ENCODE measurements at places on chromosomes 3 and 15.

DNA sequence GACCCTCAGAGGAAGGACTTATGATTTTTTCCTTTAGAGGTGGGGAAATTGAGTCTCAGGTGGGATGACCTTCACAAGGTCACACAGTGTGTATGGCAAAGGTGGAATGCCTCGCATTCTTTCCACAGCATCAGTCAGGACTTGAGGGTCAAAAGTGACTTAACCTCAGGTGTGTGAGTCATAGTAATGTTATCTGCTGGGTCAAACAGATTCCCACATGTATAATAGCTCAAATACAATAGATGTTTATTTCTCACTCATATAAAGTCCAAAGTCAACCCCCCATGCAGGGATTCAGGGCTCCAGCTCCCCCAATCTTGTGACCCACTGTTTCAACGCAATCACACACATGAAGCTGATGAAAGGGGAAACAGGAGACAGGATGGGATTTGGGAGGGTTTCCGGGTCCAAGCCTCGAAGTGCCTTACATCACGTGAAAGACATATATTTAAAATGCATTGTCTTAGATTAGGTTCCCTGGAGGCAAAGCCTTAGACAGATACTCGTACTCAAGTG, 34.0 kb upstream of the CCDC174 start:
- DNase-seq, result no peak
- no peak overlapping the region for H3K4me3 ChIP-seq
- no peak overlapping the region for H3K27ac ChIP-seq
- H3K27me3 ChIP-seq, result peaks cover 11% of the 10 kb centered on the region
- H3K4me1 ChIP-seq, result no peaks in the 10 kb centered on the region

DNA sequence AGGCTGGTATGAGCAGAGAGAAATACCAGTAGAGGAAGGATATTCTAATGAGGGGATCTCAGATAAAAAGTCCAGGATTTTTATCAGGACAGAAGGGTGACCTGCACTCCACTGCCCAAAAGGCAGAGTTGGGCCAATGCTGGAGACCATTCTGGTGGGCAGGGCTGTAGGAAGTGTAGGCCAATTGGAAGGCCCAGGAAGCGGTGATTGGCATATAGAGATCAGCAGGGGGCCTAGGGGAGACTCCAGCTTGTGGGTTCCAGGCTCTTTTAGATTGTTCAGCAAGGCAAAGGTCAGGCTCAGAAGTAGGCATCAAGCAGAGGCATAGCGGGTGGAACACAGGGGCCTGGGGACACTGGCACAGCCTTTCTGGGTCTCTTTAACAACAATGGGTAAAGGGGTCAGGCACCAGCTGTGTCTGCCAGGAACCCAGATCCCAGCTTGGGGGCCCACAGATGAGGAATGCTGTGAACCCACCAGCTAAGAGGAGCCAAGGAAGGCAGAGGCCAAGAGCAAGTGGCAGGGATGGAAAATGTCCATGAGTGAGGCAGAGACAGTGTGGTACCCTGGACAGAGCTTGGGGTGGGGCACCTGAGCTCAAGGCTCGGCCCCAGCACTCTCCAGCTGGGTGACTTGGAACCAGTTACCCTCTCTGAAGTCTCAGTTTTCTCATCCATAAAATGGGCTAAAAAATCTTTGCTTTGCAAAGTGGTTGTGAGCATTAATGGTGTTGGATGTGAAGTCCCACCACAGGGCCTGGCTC, 27.0 kb upstream of the RASGRF1 start:
- H3K27me3 ChIP-seq, result peaks cover 14% of the 10 kb centered on the region
- no peaks in the 10 kb centered on the region for H3K36me3 ChIP-seq
- no peak overlapping the region for H3K27ac ChIP-seq
- no peak for DNase-seq

GRCh38 chr3:44248152-44248551, 6.5 kb downstream of the TOPAZ1 start:
- peaks cover 11% of the 10 kb centered on the region for H3K27me3 ChIP-seq
- no peaks in the 10 kb centered on the region for H3K36me3 ChIP-seq
- H3K27ac ChIP-seq, result no peak overlapping the region
- no peak overlapping the region for H3K4me3 ChIP-seq
- no peaks in the 10 kb centered on the region for H3K4me1 ChIP-seq

DNA sequence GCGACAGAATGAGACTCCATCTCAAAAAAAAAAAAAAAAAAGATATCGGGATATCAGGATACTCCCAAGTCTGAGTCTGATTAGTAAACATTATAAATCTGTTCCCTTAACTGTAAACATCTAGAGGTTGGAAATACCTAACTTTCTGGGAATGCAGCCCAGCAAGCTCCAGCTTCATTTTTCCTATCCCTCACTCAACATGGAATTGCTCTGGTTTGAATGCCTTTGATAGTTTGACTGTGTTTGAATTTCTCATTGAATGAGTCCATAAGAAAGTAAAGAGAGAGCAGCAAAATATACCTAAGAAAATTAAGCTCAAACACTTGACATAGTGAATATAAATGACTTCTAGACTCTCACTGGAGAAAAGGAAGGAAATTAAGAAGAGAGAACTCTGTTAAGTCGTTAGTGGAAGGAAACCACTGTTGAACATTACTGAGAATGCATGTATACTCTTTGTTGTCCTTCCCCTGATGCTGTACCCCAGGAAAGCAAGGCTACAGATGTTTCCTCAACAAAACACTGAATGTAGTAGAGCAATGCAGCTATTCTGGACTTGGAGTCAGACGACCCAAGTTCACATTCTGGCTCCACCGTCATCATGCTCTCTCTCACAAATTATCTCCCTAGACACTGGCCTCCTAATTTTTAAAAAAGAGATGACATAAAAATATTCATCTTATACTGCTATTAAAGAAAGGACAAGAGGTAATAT, 62.4 kb downstream of the CD200 start:
- H3K27me3 ChIP-seq, result no peaks in the 10 kb centered on the region
- DNase-seq, result no peak
- no peaks in the 10 kb centered on the region for H3K36me3 ChIP-seq
- no peak overlapping the region for H3K4me3 ChIP-seq

DNA sequence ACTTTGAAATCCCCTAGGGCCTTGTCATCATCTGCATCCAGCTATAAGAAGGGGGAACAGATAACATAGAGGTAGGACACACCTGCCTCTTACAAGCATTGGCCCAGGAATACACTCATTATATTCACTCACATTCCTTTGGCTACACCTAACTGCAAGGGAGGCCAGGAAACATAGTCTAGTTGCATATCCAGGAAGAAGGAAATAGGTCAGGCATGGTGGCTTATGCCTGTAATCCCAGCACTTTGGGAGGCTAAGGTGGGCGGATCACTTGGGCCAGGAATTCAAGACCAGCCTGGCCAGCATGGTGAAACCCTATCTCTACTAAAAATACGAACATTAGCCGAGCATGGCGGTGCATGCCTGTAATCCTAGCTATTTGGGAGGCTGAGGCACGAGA, 48.8 kb downstream of the GTPBP8 start:
- H3K27ac ChIP-seq, result no peak overlapping the region
- no peaks in the 10 kb centered on the region for H3K4me1 ChIP-seq
- no peak overlapping the region for H3K4me3 ChIP-seq
- H3K27me3 ChIP-seq, result no peaks in the 10 kb centered on the region
- peaks cover 3% of the 10 kb centered on the region for H3K36me3 ChIP-seq

DNA sequence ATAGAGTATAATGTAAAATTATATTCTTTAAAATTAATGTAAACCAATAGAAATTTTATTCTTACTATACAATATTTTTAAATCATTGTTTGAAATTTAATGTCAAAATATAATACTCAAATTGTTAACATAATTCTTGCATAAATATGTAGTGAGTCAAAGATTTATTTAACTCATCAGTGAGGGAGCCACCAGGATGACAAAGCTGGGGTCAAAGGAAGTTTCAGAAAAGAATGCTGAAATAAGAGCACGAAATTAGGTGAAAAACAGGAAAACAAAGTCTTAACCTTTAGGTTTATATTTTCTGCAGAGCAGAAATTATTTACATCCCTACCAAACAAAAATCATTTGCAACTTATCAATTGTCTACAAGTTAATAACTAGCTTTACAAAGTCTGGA, 74.1 kb downstream of the DIPK2A start:
- H3K4me1 ChIP-seq, result no peaks in the 10 kb centered on the region
- H3K4me3 ChIP-seq, result no peak overlapping the region
- no peaks in the 10 kb centered on the region for H3K36me3 ChIP-seq

DNA sequence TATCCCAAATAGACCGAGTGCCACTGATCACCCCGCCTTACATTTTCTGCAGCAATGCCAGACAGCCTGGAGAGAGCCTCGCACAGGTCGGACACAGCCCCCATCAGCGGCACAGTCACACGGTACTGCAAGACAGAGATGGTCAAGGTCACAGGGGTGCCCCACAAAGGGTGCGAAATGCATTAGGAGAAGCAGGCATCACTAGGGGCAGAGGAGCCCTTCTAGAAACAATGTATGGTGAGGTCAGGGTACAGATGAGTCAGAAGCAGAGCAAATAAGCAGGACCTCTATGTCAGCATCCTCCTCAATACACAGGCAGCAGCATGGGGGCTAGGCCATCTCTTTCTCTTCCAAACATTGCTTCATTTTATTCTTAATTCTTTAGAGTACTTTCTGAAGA, 21.5 kb upstream of the C3orf62 start:
- peaks cover 48% of the 10 kb centered on the region for H3K36me3 ChIP-seq
- no peaks in the 10 kb centered on the region for H3K27me3 ChIP-seq
- no peak overlapping the region for H3K27ac ChIP-seq
- DNase-seq, result no peak
- H3K4me1 ChIP-seq, result no peaks in the 10 kb centered on the region

- H3K4me1 ChIP-seq, result peaks cover 5% of the 10 kb centered on the region
- H3K27ac ChIP-seq, result no peak overlapping the region
- peaks cover 1% of the 10 kb centered on the region for H3K27me3 ChIP-seq
- no peak overlapping the region for H3K4me3 ChIP-seq
Observed at GRCh38 chr3:27746838-27747237, 24.7 kb upstream of the EOMES start.

DNA sequence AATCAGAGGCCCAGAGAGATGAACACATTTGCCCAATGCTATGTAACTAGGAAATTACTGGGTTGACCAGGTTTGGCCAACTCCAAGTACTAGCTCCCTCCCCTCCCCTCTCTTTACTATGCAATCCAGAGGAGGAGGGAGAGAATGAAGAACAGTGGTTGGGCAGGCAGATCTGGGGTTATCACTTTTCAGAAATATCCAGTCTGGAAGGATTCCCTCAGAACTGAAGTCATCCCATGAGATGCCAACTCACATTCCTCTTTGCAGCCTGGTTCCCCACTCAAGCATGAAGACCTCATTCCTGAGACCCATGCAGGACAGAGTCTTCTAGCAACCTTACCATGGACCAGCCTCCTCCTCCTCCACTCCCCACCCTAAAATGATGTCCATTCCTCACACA, 201.1 kb downstream of the TLE3 start:
- H3K4me1 ChIP-seq, result no peaks in the 10 kb centered on the region
- H3K4me3 ChIP-seq, result no peak overlapping the region
- H3K27me3 ChIP-seq, result peaks cover 19% of the 10 kb centered on the region
- no peak overlapping the region for H3K27ac ChIP-seq
- no peaks in the 10 kb centered on the region for H3K36me3 ChIP-seq
- no peak for DNase-seq

- no peak overlapping the region for H3K4me3 ChIP-seq
- H3K36me3 ChIP-seq, result no peaks in the 10 kb centered on the region
Observed at GRCh38 chr3:192642651-192643050, 84.7 kb downstream of the FGF12 start.

DNA sequence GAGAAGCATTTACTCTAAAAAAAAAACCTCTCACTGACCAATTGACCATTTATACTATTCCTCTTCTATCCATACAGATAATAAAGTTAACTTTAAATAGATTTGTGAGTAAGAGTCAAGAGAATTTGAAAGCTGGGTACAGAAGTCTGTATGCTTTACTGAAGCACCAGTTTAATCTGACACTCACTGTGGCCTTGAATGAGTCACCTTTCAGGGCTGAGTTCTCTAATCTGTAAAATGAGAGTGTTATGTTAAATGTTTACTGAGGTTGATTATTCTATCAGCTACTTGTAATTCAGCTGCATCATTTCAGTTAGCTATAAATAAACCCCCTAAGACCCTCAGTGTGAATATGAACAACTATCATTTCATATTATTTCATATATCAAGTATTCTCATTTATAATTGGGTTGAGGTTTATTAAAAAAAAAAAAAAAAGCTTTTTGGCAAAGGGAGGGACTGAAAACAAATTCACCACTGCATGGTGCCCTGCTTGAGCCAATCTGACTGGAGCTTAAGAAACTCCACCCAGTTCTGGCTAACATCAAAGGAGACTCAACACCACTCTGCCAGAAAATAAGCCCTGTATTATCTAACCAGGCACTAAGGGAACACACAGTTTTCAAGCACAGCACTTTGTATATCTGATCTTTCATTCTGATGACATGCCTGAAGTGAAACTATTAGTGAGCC, 2.8 kb downstream of the MAP4 start:
- no peak overlapping the region for H3K27ac ChIP-seq
- no peaks in the 10 kb centered on the region for H3K27me3 ChIP-seq
- DNase-seq, result no peak
- H3K36me3 ChIP-seq, result no peaks in the 10 kb centered on the region

- DNase-seq, result no peak
- H3K27ac ChIP-seq, result no peak overlapping the region
- H3K4me1 ChIP-seq, result no peaks in the 10 kb centered on the region
- H3K36me3 ChIP-seq, result no peaks in the 10 kb centered on the region
- no peaks in the 10 kb centered on the region for H3K27me3 ChIP-seq
Observed at GRCh38 chr3:74366331-74366730, 248.1 kb downstream of the CNTN3 start.

DNA sequence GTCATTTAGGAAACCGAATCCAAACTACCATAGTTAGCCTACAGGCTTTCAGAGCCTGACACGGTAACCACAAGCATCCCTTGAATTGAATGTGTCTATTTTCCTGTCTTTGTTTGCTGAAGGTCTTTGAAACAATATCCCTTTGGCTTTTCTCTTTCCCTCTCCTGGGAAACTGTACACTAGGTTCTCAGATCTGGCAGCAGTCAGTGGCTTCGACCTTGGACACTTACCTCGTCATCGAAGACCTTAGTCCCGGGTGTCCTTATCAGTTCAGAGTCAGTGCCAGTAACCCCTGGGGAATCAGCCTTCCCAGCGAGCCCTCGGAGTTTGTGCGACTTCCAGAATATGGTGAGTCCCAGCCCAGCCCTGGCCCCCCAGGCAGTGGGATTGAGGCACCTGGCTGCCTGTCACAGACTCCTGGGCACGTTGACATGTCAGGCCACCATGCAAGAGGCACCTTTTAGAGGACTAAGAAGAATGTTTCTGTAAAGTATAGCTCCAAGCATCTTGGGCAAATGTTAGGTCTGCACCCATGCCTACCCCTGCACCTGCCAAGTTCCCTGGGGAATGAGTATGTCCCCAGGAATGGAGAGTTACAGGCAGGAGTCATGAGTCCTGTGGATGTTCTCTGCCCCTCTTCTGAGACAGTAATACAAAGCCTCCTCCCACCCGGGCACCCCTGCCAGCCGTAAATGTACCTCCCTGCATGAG, 30.4 kb upstream of the UMPS start:
- no peaks in the 10 kb centered on the region for H3K4me1 ChIP-seq
- no peaks in the 10 kb centered on the region for H3K36me3 ChIP-seq
- H3K27ac ChIP-seq, result no peak overlapping the region
- peaks cover 4% of the 10 kb centered on the region for H3K27me3 ChIP-seq
- H3K4me3 ChIP-seq, result no peak overlapping the region

GRCh38 chr3:134876836-134877235, 81.8 kb downstream of the EPHB1 start:
- DNase-seq, result no peak
- no peak overlapping the region for H3K27ac ChIP-seq
- no peaks in the 10 kb centered on the region for H3K4me1 ChIP-seq
- peaks cover 2% of the 10 kb centered on the region for H3K27me3 ChIP-seq
- H3K4me3 ChIP-seq, result no peak overlapping the region

GRCh38 chr15:38549222-38549621, 15.4 kb downstream of the RASGRP1 start:
- H3K27me3 ChIP-seq, result no peaks in the 10 kb centered on the region
- no peak for DNase-seq
- H3K27ac ChIP-seq, result peak overlapping the region; percentile 12
- peaks cover 91% of the 10 kb centered on the region for H3K4me1 ChIP-seq
- H3K4me3 ChIP-seq, result no peak overlapping the region
- H3K36me3 ChIP-seq, result peaks cover 71% of the 10 kb centered on the region
